Epithelial cell of esophagus (primary cell): ENCODE measurements at places on chromosomes 6 and 20.

GRCh38 chr6:51792273-51793030 lies 295.0 kb downstream of the PKHD1 start:
- DNase-seq, result peak; percentile 54

DNA sequence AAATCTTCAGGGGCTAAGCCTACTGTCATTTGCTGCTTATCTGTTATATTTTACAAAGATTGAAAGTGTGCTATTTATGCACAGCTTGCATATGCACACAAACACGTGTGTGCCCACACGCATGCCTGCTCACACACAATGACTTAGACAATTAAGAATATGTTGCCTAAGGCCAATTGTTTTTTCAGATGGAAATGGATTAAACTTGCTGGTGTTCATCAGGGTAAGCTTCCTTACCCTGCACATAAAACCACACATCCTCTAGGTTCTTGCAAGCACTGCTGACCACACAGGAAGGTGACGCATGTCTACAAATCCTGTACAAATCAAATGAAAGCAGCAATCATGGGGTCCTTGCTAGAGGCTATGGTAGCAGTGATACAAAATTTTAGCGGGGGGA lies 58.4 kb downstream of the GJA10 start:
- peak; percentile 83 for DNase-seq

GRCh38 chr20:55354720-55355119 lies 650.6 kb downstream of the CBLN4 start:
- no peak for DNase-seq

DNA sequence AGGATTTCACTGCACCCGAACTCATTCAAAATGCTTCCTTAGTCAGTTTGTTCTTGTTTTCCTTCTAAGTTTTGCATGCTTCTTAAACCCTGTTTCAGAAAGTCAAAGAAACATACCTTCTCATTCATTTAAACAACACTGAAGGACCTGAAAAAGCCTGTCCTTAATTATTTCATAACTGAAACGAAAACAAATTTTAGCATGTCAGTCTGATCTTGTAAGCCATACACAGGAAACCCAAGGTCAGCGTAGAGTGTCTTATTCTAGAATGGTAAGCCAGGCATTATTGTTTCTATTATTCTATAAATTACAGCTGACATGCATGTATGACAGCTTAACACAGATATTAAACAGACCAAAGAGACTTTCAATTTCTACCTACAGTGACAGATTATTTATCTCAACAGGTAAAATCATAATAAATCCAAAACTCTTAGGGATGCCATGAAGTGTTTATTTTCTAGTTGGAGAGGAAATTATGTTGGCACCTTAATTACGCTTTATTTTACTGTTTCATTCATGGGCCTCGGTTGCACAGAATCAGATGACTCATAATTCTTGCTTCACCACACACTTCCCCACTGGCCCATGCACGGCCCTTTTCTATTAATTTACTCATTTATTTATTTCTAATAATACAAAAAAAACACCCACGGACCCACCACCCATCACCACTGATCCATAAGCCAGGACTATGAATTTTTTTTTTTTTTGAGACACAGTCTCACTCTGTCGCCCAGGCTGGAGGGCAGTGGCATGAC lies 39.3 kb upstream of the DUSP22 start:
- DNase-seq, result peak; percentile 66

DNA sequence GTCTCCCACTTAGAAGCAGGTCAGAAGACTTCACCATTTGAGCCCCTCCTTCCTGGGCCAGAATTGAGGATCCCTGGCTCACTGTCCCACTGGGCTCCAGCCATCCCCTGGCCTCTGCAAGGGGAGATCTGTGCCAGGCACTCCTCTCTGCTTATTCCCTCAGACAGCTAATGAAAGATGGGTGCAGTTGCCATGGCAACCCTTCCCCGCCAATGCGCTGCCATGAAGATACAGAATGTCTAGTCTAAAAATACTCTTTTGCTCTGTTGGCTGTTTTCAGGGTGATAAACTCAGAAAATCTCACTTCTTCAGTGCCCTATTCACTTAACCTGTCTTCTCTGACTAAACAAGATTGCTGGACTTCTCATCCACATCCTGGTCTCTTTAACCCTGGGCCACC lies 13.6 kb upstream of the TTLL2 start:
- no peak for DNase-seq

GRCh38 chr6:37910998-37911397 lies 91.5 kb downstream of the ZFAND3 start:
- no peak for DNase-seq

DNA sequence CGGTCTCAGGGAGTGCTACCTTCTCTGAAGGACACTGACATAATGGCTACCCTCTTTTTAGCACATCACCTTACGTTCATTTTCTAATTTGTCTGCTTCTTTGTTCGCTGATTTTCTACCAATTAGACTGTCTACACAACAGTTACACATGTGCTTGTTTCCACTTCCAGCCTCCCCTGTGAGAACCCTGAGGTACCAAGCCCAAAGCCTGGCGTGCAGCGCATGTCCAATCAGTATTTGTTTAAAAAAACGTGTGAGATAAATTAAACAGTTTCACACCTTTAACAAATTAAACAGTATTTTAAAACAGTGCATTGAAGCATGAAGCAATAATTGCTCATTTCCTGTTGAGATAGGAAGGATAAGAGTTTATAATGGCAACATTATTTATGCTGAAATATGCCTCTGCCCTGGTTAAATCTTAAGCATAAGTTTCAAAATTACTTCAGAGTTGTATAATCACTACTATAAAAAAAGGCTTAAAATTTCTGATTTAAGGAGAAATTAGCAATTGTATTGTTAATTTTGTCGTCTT lies 88.9 kb downstream of the MAP3K5 start:
- DNase-seq, result no peak

GRCh38 chr6:80508885-80509630 lies 402.6 kb downstream of the BCKDHB start:
- DNase-seq, result peak; percentile 69

- DNase-seq, result no peak
Measured at GRCh38 chr6:25774120-25774715, 19.7 kb downstream of the SLC17A4 start.

- no peak for DNase-seq
Measured at GRCh38 chr6:109738255-109738654, 47.2 kb downstream of the FIG4 start.

DNA sequence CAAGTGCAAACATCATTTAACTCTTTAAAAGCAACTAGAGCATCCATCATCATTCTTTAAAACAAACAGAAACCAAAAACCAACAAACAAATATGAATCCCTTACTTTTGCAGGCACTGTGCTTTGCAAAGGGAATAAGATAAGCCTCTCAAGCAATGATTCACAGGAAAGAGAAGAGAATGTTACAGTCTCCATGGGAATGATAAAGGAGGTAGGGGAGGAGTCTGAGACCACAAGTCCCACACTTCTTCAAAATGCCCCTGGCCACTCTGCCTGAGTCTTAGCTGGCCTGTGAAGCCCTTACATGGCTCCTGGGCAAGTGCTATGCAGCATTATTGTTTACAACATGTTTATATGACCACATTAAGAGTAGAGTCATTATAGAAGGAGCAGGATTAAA lies 257.7 kb upstream of the MARCKS start:
- no peak for DNase-seq

DNA sequence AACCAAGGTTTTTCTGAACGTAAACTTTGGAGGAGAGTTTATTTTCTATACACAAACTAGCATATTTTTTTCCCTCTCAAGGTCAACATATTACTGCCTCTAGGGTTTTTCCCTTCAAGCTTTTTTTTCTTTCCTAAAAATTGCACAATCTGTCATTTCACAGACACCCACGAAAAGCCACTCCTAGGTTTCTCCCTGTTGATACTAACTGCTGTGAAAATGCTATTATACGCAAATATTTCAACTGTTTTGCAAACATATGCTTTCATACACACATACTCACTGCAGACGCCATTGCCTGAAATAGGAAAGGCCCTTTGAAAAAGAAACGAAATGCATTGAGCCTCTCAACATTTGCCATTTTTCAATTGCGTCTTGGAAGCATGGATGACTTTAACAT lies 333.0 kb downstream of the CD83 start:
- DNase-seq, result no peak

DNA sequence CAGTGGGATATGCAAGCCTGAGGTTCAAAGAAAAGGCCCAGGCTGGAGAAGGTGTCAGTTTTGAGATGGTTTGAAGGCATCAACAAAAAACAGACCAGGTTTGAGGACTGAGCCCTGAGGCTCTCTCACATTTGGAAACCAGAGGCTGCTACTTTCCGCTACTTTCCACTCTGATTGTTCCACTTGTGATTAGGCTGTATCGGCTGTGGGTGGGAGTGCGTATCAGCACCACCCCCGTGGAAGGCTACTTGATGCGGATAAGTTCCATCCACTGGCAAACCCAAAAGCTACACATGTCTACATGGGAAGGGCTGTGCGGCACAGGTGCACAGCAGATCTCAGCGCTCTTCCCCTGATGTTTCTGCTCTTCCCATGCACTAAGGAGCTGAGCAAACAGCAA lies 198.7 kb downstream of the GMPR start:
- no peak for DNase-seq

DNA sequence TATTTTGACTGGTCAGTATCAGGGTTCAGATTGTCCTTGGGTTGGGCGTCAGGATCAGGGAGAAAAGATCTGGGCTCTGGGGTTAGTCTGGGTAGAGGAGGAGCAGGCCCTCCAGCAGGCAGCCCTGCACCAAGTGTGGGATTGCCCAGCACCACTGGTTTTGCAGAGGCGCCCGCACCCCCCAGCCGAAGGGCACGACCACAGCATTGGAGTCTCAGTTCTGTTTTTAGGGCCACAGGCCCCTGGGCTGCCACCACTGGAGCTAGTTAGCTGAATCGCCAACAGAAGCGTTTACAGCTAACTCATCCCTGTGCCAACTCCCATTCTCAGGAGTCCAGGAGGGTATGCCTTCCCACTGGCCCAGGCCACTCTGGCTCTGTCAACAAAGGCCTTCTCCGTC lies 84.2 kb downstream of the TCP11 start:
- DNase-seq, result no peak

GRCh38 chr6:161748535-161749416 lies 474.9 kb upstream of the AGPAT4 start:
- DNase-seq, result peak; percentile 1

GRCh38 chr20:34452281-34452982 lies 63.8 kb upstream of the DYNLRB1 start:
- peak; percentile 36 for DNase-seq

DNA sequence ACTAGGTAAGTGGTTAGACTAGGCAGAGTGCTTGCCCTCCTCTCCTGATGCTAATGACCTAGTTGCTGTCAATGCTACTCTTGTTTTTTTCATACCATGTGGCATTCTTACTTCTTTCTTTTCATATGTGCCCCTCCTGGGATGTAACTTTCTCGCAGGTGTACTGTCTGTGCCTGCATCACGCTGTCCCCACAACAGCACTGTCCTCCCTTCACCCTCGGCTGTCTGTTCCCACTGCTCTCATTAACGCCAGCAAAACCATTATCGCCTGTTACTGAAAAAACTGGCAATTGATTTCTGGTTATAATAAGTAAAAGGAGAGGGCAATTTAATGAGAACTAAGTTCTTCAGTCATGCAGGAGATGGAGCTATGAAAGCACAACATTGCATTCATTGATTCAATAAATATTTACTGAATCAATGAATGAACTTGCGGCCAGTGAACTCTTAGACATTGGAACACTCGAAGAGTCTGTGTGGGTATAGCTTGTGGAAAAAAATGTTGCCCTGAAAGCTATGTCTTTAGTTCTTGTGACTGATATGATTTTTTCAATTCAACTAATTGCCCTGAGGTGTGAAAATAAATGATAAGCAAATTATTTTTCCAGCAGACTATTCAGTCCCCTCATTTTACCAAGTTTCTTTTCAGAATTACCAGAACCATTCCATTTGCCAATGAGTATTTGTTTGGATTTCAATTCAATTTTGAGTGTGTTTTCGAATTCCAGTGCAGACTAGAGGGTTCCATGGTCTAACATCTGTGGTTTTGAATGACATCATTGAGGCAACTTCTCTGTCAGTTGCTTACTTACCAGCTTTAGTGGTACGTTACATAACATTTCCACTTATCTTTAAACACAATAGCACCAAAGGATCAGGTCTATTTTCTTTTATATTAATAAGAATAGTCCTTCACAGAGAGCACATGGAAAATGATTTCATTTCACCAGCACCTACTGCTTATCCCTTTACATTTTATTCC lies 2.1 kb downstream of the SLC17A4 start:
- DNase-seq, result no peak
